ENCODE measurements at places on chromosomes 1 and 21. TPM values are rescaled to one million over a fixed set of nuclear protein-coding genes. Genes with fewer than 3 reads are reported as not detected.

KRTAP12-2 gene
- total RNA-seq = not detected

ADGRB2 gene
- total RNA-seq = 75.0 TPM

C1orf226 gene
- total RNA-seq = 1.1 TPM

UMODL1 gene
- total RNA-seq = not detected

NUDT4B gene
- total RNA-seq = 16.4 TPM

SORT1 gene
- 48.2 TPM for total RNA-seq

ERICH3 gene
- total RNA-seq = 16.7 TPM

DNA sequence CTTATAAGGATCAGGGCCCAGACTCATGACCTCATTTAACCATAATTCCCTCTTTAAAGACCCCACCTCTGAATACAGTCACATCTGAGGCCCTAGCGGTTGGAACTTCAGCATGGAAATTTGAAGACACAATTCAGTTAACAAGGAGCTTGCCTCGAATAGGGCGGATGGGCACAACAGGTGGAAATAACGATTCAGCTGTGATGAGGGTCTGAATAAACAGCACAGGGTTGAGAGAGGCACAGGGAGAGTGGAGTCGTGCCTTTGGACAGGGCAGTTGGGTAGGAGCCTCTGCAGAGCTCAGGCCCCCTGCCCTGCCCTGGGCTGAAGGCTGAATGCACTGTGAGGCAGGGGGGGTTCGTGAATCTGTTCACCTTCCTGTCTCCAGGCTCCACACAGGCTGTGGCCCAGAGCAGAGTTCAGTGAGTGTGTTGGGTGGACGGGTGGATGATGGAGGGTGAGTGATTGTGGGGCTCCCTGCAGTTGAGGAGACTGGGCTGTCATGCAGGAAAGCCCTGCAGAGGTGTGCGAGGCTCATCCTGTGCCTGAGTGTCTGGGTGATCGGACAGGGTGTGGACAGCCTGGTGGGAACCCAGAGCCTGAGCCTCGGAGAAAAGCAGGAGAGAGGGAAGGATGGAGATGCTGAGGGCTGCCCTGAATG, 243.1 kb downstream of the FOXD2 start:
- DNase-seq = no peak

- DNase-seq = no peak
Observed at GRCh38 chr1:72917920-72918319, 635.6 kb upstream of the NEGR1 start.

DNA sequence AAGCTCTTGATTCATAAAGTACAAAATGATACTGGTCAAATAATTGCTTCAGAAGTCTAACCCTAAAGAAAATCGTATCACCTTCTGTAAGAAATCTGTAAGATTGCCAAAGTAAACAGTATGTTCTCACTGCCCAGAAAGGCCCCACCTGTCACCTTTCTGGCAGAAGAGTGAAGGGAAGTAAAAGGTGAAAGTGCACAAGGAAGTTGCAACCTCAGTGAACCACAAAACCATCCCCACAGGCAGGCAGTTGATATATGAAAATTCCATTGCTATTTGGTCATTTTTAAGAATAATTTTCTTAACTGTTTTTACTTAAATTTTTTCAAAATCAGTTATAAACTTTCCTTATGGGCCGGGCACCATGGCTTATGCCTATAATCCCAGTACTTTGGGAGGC, 48.5 kb upstream of the FBXO28 start:
- no peak for DNase-seq

- no peak for DNase-seq
Observed at GRCh38 chr1:57281324-57281723, 142.5 kb downstream of the DAB1 start.

- no peak for DNase-seq
Observed at GRCh38 chr1:157415661-157416060, 136.7 kb downstream of the FCRL5 start.

GRCh38 chr1:156143765-156144489, 9.5 kb upstream of the SEMA4A start:
- no peak for DNase-seq

DNA sequence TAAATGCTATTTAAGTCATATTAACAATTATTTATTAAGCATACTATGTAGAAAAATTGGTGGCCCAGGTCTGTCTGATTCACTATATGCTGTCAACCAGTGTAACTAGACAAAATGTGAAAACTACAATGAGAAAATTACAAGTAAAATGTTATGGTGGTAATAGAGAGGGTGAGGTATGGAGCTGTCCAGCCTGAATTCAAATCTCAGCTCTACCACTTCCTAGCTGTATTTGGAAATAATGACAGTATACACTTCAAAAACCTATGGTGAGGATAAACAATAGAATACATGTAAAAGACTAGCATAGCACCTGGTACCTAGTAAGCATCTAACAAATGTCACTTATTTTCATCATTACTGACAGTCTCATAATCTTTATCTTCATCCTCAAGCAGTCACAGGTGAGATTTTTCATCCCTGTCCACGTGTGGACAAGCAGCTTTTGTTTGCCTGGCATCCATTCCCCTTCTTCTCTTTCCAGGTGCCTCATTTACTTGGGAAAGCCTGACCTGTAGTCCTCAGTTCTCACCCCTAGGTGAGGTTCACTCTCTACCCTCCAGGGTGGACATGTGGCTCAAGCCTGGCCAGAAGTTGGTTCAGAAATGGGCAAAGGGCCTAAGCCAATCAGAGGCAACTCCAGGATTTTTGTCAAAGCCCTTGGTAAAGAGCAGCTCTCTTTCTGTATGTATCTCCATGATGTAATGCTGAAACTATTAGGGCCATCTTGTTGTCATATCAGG, 29.5 kb downstream of the EGLN1 start:
- no peak for DNase-seq

DNA sequence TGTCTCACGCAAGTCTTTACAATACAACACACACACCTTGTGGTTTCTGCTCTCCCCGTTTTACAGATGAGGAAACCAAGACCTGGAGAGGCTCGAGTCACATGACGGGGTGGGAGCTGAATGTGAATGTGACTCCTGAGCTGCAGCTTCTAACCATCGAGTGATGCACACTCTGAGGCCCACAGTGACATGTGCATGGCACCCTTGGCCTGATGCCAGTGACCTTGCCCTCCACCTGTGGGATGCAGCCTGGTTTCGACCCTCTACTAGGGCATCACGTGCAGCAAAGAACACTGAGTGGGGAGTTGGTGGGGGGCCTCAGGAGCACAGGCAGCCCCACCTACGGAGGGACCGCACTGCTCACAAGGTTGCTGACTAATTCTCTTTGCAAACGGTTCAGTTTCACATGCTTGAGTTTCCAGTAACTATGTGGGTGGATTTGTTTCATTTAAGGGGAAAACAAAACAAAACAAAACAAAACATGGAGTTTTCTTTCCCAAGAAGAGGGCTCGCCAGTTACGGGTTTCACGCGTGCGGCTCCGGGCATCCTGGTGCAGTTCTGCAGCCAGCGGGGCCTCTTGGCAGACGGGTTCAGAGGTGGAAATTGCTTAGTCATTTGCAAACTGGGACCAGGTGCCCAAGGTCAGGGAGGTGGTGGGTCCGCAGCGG, 22.9 kb downstream of the SPSB1 start:
- no peak for DNase-seq

- no peak for DNase-seq
Observed at GRCh38 chr1:214476229-214476985, 75.0 kb downstream of the PTPN14 start.

- no peak for DNase-seq
Observed at GRCh38 chr1:107142140-107142542, 1.3 kb downstream of the NTNG1 start.

- no peak for DNase-seq
Observed at GRCh38 chr21:45950740-45951515, 30.6 kb upstream of the COL6A1 start.

- DNase-seq = no peak
Observed at GRCh38 chr1:175217721-175218531, 25.4 kb upstream of the KIAA0040 start.

DNA sequence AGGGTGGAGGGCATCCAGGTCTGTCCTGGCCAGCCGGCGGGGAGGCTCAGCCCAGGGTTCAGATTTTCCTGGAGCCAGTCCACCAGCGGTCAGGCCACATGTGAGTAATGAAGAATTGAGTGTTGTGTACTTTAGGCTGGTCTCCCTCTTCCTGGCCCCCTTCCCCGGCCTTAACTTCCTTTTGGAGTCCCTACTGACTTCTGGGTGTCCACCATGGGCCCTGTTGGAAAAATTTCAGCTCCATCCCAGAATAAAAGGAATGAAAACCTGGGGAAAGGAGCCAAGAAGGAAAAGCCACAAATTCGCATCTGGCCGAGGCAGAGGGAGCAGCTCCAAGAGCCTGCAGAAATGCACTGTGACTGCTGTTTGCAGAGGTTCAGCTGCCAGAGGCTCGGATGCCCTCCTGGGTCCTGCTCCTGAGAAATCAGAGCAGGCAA, 35.5 kb upstream of the HHAT start:
- no peak for DNase-seq

Data from occipital lobe (tissue), 3 donors.